ENCODE measurements at places on chromosomes 11 and 22.
A peak's percentile ranks its signal among the peaks of the same experiment; 100 is the strongest.

DNA sequence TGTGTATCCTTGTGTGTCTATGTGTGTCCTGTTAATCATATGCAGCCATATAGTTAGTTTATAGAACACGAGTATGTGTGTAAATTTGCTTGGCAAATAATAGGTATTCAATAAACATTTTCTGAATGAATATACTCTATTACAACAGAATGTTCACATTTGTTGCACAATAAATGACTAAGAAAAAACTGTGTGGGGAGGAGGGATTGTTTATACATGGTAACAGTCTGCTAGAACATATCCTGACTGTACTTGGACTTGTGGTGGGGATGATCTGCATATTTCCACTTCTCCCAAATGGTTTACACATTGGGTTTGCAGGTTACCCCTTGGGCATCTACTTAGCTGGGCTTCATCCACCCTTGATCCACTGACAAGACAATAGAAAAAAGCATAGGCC, 194.6 kb downstream of the INSC start:
- no peak for DNase-seq

DNA sequence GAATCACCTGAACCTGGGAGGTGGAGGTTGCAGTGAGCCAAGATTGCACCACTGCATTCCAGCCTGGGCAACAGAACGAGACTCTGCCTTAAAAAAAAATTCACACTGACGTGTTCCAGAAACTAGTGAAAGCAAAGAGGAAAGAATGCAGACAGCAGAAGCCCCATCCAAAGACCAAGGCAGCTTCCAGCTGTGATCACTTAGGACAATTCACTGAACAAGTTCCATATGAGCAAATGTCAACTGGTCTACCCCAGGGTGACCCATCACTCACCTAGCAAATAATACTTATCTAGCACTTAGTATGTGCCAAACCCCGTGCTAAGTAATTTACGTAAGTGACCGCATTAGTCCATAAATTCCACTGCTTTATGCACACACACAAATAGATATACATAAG, 138.9 kb downstream of the LARGE1 start:
- no peak for DNase-seq

- no peak for DNase-seq
Observed at GRCh38 chr11:11313426-11313825, 39.6 kb downstream of the CSNK2A3 start.

GRCh38 chr11:11075515-11076171, 217.8 kb upstream of the ZBED5 start:
- peak; percentile 17 for DNase-seq

DNA sequence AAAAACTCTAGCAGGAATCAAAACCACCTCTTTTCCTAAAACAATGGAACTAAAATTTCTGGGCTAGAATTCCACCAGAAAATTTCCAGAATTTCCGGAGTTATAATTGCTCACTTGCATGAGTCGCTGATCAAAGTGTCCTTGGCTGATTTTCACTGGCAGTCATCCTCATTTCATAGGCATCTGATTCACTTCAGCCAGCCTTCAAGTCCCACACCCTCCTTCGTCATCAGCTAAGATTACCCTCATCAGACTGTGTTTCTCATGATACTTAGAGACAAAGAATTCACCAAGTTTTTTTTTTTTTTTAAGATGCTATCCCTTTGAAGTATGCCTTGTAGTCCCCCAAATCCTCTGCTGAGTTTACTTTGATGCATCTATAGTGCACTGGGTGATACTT, 71.5 kb upstream of the RAB38 start:
- DNase-seq, result no peak

DNA sequence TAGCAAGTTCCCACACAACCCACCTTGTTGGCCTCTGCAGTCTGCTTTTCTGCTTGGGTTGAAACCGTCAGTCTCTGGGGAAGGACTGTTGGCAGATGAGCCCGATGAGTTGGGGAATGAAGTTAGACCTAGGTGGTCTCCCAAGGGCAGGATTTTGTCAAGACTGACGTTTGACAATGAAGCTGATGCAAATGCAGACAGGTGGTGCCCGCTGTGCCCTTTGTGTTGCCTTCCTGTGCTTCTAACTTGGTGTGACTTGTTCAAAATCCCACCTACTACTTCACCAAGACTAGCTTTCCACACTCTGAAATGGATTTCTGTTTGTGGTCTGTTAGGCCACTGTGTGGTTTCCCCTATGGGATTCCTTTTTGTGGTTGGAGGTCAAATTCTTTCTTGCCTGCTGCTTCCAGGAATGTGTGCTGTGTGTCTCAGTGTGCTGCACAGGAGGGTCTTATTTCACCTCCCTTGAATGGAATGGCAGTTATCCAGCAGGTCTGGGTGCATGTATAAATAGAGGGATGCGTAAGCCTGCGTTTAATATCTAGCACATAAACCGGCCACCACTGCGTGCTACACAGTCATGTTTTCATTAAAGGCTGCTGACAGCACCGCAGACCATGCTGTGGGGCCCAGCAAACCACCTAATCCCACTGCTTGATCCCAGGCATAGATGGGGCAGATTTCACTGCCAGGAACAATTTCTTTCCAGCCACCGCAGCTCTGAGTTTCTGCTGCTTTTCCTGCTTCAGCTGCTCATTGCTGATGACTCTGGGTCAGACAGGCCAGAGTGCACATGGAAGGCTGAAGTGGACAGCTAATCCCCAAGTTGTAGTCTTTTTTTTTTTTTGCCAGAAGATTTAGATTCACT, 44.8 kb downstream of the ADAMTS8 start:
- no peak for DNase-seq

DNA sequence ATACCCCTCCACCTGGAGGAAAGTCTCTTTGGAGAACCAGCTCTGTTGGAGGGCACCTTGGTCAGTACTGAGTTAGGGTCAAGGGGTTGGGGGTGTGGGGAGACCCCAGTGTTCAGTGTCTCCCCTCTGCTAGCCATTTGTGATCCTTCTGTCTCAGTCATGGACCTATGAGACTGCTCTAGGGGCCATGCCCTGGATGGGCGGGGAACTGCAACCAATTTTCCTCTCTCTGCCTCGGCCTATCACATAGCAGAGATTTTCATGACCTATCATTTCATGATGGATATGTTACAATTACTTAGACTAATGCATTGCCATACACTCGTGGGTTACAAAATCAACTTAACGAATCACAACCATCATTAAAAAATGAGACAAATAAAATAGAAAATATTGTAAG, 7.4 kb downstream of the OTOG start:
- DNase-seq, result peak; percentile 43

DNA sequence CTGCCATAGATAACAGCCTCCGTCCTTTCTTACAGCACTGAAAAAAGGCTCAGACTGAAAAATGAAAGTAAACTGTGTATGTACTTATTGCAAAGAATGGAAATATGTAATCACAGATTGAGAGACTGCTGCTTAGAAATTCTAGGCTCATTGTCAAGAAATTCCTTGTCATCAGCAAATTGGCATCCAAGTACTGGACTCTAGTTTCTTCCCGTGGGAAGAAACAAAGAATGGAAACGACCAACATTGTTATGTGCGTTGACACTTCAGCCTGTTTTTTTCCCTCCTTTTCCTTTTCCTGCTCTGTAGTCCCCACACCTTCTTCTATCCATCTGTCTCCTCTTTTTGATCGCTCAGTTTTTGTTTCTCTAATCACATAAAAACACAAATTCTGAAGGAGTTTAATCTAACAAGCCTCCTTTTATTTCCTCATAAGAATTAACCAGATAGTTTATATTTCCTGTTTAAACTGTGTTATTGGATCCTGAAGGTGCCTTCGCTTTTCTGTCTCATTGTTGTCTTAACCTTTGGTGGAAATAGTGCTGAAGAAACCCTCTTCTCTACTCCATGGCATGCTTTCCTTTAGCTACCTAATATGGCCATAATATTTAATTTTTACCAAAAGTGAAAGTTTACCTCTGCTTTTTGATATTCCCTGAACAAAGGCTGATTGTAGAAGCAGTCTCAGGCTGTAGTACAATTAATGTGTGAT, 20.0 kb upstream of the CASP12 start:
- DNase-seq, result no peak

- DNase-seq, result no peak
Observed at GRCh38 chr22:20392983-20393704, 807 bp upstream of the ZNF74 start.

- no peak for DNase-seq
Observed at GRCh38 chr11:119691701-119692539, 37.1 kb downstream of the NECTIN1 start.

DNA sequence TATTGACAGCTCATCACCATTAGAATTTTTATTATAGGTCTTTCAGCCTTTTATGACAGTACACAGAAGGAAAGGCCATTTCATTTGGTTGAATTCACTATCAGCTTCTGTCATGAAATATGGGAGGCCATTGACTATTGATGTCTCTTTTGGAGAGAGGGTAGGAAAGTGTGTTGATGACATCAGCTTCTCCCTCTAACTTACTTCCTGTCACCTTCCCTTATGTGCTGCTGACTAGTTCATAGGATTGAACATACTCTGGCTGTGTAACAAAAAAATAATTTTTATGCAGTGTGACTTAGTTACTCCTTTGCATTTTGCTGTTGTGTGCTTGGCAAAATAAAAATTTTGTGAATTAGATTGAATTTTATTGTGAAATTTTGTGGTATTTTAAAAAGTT, 769.2 kb downstream of the METTL15 start:
- no peak for DNase-seq

- no peak for DNase-seq
Observed at GRCh38 chr11:127393460-127393997, 393.0 kb upstream of the KIRREL3 start.

DNA sequence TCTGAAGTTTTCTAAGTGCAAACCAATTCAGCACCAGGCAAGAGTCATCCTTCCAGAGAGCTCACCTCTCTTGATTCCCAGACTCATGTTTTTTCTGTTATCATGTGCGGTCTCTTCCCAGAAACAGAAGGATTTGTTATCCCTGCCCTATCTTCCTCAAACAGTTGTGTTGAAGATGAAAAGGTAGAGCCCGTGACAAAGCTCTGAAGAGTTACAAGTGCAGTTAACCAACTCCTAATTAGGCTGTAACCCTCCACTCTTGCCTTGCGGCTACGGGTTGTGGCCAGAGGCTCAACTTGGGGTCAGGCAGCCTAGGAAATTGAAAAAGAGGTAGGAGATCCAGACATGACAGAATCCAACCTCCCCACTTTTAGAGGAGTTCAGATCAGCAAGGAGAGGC, 76.2 kb upstream of the CADM1 start:
- no peak for DNase-seq

- DNase-seq, result peak; percentile 90
Observed at GRCh38 chr22:29306175-29306834, at the start of gene GAS2L1. GAS2L1 (plus strand) TSS chr22:29306650; CDS start chr22:29308106, 1,456 bp downstream.

DNA sequence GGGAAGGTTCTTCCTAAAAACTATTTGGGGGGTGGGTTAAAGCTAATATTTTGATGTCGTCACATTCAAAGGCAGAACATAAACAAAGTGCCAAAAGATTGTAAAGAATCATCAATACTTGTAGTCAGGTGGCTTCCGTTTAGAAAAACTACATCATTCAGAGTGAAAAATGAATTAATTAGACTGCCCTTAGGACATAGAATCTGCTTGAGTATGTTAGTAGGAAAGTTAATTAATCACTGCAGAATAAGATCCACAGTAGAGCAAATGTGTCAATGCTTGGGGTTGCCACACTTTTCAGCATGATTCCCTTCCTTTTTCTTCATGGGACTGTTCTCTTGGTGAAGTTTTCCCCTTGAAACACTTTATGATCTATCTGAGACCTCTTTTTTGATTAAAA, 166.8 kb upstream of the MTNR1B start:
- DNase-seq, result no peak

GRCh38 chr11:75481223-75481921, 44.4 kb downstream of the GDPD5 start:
- no peak for DNase-seq

GRCh38 chr11:116499396-116500003, 273.3 kb downstream of the BUD13 start:
- peak; percentile 83 for DNase-seq

DNA sequence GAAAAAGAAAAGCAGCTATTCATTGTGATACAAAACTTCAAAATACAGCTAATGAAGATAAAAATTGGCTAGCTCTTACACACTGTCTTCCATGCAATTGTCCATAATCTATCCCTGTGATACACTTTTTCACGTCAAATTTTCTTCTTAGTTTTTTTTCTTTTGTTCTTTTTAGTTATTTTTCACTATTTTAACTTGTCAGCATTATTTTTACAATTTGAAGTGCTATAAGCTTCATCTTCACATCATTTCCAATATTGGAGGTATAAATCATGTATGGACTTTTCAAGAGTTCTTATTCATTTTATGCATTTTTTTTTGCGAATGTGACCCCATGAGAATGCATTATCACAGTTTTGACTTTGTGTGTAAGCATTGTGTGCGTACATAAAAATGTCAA, 4.1 kb downstream of the OR5B17 start:
- no peak for DNase-seq
